GM04503 (cell line): ENCODE measurements at places on chromosomes 13 and 19.
A peak's percentile ranks its signal among the peaks of the same experiment; 100 is the strongest.

DNA sequence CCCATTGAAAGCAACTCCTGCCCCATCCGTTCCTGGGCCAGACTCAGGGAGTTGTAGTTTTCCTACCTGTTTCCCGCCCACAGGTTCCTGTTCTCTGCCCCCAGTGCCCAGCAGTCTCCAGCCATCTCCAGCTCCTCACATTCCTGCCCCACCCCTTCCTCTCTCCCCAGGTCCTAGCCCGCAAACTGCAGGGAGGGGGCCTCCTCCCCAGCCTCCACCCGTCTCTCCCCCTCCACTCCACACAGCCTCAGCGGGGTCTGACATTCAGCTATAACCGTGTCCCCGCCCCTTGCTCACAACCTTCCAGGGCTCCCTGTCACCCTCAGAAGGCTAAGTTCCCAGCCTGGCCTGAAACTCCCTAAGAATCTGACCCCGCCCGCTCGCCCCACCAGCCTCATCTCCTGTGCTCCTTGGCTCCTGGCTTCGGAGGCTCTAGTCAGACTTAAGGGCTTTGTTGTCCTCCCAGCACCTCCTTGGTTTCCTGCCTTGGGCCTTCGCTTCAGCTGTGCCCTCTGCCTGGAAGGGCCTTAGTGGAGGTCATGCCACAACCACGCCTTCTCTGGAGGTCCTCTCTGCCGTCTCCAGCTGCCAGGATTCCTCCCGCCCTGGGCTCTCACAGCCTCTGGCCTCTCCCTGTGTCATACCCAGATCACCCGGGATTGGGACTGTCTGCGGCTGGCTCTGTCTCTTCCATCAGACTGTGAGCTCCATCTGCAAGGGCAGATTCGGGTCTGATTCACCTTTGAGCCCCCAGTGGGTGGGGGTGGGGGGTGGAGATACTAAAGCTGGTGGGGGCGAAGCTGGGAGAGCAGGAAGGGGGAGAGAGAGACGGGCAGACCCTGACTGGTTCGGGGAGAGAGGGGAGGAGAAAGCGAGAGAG lies 5.1 kb upstream of the SPACA6 start:
- DNase-seq = peak; percentile 34

DNA sequence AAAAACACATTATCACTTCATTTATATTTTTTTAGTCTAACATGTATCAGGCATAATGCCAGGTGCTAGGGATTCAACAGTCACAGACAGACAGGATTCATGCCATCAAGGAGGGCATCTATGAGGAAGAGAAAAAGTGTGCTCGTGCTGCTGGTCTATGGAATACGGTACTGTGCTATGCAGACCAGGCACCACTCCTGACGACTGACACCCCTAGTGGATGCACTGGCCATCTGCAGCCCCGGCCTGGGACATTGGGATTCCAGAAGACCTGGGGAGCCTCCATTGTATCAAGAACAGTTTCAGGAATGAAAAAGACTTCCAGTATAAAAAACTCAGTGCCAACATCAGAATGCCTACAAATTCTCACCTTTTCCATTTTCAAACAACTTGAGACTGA lies 94.0 kb downstream of the KLF12 start:
- DNase-seq = no peak

DNA sequence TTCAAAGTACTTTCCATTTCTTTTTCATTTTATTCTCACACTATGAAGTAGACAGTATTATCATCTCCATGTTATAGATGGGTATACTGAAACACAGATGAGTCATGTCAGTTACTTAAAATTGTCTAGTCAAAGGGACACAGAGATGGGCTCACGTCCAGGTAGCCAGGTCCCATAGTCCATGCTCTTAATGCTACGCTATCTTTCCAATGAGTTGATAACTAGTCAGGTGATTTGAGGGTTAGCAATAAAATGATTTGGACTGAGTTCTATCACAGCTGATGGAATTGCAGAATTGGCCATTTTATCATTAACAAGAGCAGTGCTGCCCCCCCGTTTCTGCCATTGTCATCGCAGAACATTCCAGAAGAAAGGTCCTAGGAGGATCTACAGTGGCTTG lies 318.9 kb downstream of the DLEU7 start:
- DNase-seq = no peak

- DNase-seq = no peak
Measured at GRCh38 chr19:956766-957440, 27.2 kb upstream of the WDR18 start.

GRCh38 chr13:113926951-113927660 lies 46.8 kb downstream of the C13orf46 start:
- no peak for DNase-seq

DNA sequence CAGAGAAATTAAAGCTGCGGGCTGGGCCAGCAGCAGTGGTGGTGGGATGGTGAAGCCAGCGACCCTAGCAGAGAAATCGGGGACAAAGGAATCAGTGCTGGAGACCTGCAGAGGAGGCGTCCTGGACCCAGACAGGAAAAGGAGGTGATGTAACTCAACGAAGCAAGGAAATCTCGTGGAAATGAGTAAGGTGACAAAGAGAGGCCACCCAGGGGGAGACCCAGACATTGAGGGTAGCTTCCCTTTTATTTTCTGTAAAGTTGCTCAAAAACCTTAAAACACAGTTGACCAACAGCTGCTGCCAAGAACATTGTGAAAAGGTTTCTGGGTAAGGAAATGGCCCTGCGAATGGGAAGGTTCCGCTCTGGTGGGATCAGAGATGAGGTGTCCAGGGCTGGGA lies 13.3 kb upstream of the RETN start:
- DNase-seq = no peak

DNA sequence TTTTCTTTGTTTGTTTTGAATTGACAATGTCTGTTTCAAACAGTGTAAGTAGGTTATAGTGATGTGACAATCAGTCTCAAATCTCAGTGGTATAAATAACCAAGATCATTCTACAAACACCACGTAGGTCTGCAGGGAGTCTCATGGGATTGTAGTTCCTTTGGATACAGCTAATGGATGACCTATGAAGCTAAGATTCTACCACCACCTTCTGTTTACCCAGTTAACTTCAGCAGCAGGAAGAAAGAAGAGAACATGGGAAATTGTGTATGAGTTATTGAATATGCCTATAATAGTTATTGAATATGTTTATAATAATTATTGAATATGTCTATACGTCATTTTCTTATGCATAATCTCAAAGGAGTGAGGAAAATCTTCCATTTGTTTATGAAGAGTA lies 63.9 kb upstream of the SLITRK5 start:
- no peak for DNase-seq

DNA sequence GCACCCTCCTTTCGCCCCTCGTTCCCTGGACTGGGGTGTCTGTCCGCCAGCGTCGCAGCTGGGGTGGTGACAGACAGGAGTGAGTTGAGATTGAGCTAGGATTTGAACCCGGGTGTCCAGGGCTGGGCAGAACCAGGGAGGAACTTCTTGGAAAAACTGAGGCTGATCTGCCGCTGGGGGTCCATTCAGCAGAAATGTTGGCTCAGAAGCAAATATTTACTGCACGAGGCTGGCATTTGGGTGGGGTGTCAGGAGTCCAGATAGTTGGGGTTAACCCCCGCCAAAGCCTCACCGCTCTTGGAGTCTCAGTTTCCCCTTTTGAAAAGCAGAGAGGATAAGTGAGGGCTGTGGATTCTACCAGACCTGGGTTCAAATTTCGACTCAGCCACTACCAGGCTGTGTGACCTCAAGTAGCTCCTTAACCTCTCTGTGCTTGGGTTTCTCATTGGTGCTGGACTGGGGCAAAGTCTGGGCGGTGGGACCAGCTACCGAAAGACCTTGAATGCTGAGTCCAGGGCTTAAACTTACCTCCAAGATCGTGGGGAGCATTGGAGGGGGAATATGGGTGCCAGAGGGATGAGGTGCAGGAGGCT lies 20.9 kb downstream of the MAST3 start:
- DNase-seq = no peak

DNA sequence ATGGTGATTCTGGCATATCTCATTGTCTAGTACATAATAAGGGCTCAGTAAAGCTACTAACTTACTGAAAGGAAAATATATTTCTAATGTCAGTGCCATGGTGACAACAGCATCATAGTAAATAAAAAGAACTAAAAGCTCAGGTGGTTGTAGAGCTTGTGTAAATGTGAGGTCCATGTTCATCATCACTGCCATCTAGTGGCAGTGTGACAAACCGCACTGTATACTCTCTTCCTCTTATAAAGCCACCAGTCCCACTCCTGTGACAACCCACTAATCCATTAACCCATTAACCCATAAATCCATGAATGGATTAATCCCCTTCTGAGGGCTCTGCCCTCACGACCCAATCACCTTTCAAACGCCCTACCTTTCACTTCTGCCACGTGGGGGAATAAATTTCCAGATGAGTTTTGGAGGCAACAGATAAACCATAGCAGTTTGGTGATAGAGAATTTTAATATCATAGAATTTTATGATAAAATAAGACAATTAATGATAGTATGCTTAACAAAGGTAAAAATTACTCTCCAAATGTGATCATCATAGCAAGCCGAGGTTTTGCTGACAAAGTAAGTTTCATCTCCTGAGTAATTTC lies 160.4 kb upstream of the SGCG start:
- peak; percentile 3 for DNase-seq

GRCh38 chr19:57105976-57106721 lies 13.6 kb upstream of the USP29 start:
- DNase-seq = no peak

- DNase-seq = no peak
Measured at GRCh38 chr19:33746159-33746558, 50.5 kb upstream of the KCTD15 start.

DNA sequence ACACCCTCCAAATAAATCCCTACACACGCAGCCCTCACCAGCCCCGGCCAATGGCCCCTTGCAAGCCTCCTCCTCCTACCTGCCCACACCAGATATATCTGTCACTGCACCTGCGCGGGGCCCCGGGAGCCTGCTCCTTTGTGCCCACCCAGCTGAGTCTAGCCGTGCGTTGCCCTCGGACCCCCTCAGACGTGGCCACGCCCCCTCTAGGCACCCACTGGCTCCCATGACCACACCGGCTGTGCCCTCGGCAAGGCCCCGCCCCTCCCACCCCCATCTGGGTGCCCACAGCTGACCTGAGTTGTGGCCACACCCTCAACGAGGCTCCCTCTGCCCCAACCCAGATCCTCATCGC lies 6.3 kb upstream of the PNPLA6 start:
- no peak for DNase-seq

DNA sequence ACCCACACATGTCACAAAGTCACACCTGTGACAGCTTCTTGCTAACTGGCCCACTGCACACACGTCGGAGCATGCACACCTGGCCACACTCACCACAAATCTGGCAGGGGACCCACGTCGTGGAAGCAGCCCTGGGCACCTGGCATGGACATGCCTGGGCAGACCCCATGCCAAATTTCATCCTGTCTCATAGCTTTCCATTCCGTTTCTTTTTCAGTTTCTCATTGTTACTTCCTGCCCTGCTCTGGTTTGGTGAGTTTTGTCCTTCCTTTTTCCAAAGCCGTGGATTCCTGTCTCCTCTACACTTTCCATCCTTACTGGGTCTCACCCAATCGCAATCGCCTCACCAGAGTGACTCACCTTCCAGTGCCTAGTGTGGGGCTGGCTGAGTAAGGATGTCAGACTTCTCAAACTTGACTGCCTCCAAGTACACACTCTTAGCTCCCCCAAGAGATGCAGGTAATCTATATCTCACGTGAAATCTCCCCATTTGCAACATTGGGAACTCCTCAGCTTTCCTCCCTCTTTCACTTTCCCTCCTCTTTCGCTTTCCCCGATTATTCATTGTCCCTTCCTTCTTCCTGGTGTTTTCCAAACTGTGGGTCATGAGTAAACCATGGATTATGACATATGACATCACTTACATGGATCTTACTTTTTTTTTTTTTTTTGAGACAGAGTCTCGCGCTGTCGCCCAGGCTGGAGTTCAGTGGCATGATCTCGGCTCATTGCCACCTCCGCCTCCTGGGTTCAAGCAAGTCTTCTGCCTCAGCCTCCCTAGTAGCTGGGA lies 1.6 kb upstream of the BBC3 start:
- DNase-seq = no peak

GRCh38 chr13:37029617-37030016 lies 29.0 kb downstream of the EXOSC8 start:
- DNase-seq = no peak

DNA sequence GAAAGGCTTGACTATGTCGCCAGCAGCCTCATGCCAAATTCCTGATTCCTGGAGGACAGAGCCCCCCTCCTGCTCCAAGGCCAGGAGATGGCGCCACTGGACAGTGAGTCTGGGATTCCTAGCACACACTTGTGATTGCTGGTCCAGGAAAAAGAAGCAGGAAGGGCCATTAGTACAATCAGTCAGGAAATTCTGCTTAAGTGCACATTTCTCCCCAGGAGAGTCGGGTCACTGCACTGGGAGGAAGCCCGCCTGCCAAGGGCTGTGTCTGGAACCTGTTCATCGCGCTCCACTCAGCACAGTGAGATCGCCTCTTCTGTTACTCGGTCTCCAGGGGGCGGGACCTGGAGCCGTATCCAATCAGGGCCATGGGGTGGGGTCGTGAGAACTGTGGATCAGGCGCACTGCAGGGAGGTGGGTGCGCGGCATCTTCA lies 65.1 kb downstream of the ZNF823 start:
- no peak for DNase-seq

DNA sequence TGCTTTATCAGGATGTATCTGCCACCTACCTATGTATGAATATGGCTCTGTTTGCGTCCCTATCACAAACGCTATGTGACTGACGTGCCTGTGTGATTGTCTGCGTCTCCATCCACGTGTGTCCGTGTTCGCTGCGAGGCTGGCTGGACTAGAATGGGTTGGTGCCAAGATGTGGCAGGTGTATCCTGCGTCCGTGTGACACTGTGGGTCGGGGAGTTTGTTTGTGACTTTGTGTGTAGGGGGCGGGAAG lies 6.7 kb upstream of the HOOK2 start:
- DNase-seq = no peak
